T-helper 17 cell (primary cell): ENCODE measurements at places on chromosomes 6 and 20.

- peaks cover 23% of the 10 kb centered on the region for H3K4me1 ChIP-seq
- no peak overlapping the region for H3K4me3 ChIP-seq
- H3K36me3 ChIP-seq, result no peaks in the 10 kb centered on the region
- no peaks in the 10 kb centered on the region for H3K27me3 ChIP-seq
- DNase-seq, result no peak
- H3K27ac ChIP-seq, result no peak overlapping the region
Measured at GRCh38 chr6:90214461-90214860, 82.2 kb downstream of the BACH2 start.

- H3K27me3 ChIP-seq, result no peaks in the 10 kb centered on the region
- no peak for DNase-seq
- peaks cover 52% of the 10 kb centered on the region for H3K4me1 ChIP-seq
- no peak overlapping the region for H3K4me3 ChIP-seq
Measured at GRCh38 chr6:108591040-108591816, 30.5 kb downstream of the FOXO3 start.

DNA sequence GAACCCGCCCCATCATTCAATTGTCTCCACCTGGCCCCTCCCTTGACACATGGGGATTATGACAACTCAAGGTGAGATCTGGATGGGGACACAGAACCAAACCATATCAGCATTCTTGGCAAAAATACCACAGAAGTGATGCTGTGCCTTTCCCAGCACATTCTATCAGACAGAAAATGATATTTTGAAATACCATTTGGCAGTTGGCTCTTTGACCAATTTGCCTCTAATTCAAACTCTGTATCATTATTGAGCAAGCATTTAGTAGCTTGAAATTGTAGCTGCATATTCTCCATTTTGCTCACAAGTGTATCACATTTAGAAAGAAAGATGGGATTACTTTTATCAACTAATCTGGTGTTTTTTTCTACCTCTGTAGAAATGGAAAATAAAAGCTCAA, 64.0 kb downstream of the PLCB1 start:
- H3K27ac ChIP-seq, result no peak overlapping the region
- no peak for DNase-seq
- H3K4me3 ChIP-seq, result no peak overlapping the region
- H3K27me3 ChIP-seq, result no peaks in the 10 kb centered on the region

DNA sequence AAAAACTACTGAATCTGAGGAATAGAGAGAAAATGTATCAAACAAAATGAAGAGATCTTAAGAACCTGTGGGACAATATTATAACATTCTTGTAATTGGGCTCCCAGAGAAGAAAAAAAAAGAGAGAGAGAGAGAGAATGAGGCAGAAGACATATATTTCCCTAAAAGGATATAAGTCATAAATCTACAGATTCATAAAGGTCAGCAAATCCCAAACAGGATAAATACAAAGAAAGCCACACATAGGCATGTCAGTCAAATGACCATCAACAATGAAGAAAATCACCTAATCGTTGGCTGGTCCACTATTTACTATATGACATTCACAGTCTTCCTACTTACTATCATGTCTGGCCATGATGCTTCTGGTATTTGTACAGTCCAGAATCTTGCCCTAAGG, 190.3 kb downstream of the GMDS start:
- H3K27ac ChIP-seq, result no peak overlapping the region
- DNase-seq, result no peak
- no peak overlapping the region for H3K4me3 ChIP-seq
- H3K4me1 ChIP-seq, result peaks cover 3% of the 10 kb centered on the region
- peaks cover 2% of the 10 kb centered on the region for H3K36me3 ChIP-seq

DNA sequence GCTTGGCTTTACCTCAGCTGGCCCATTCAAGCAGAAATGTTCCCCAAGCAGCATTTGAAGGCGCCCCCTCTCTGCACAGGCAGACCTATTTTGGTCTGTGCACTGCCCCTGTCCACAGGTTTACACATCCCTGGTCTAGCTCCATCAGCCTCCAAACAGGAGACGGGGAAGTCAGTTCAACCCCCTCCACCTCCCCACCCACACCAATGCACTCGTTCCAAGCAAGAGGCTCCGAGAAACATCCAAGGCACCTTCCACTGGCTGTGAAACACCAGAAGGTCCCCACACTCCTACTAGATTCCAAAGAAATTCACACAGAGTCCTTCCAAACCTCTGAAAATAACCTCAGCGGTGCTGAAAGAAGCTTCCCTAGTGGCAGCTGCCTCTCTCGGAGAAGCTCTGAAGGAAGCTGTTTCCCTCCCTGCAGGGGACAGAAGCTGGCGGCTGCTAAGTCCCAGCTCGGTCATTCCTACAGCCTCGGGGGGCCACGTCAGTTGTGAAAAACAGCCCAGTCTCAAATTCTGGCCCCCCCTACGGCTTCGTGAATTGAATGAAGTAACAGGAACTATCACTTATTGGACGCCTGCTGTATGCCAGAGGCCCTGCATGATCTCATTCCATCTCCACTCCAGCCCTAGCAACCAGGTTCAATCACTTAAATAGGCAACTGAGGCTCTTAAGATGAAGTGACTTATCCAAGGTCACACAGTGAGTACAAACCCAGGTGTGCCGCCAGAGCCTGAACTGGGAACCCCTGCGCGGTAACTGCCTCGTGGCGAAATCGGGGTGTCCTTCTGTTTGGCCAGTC, 815 bp downstream of the SPATA2 start:
- peak overlapping the region; percentile 97 for H3K4me3 ChIP-seq
- DNase-seq, result no peak
- no peaks in the 10 kb centered on the region for H3K27me3 ChIP-seq
- peak overlapping the region; percentile 99 for H3K27ac ChIP-seq
- H3K4me1 ChIP-seq, result peaks cover 24% of the 10 kb centered on the region

GRCh38 chr20:4081421-4081820, 66.1 kb upstream of the RNF24 start:
- peaks cover 31% of the 10 kb centered on the region for H3K4me1 ChIP-seq
- no peak overlapping the region for H3K4me3 ChIP-seq
- no peak for DNase-seq
- no peaks in the 10 kb centered on the region for H3K27me3 ChIP-seq
- H3K27ac ChIP-seq, result peak overlapping the region; percentile 79
- peaks cover 5% of the 10 kb centered on the region for H3K36me3 ChIP-seq

- H3K27me3 ChIP-seq, result no peaks in the 10 kb centered on the region
- H3K4me3 ChIP-seq, result peak overlapping the region; percentile 75
- no peaks in the 10 kb centered on the region for H3K36me3 ChIP-seq
Measured at GRCh38 chr20:53706466-53707370, 113.1 kb upstream of the ZNF217 start.

DNA sequence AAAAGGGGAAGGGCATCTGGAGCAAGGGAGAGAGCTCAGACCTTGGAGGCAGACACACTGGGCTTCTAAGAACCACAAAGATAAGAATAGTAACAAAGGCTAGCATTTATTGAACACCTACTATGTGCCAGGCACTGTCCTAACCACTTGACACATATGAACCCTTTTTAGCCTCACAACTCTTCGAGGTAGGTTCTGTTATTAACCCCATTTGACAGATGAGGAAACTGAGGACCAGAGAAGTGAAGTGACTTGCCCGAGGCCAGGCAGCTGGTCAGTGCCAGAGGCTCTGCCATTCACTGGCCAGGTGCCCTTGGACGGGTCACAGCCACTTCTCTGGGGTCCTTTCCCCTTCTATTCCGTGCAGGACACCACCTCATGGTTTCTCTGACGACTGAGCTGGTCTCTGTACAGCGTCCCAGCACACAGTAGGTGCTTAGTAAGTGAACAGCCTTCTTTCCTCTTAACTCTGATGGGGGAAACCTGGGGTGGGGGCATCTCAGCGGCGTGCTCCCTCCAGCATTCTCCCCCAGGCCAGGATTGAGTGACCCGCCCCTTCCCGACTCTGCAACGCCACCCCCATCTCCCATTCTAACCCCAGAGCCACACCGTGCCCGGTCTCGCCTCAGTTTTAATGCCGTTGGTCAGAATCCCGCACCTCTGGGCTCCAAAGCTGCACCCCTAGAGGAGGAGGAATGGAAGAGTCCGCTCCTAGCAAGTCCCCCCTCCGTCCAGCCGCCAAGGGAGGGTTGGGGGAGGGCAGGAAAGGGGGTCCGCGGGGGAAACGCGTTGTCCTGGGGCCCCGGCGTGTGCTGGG, 55.7 kb downstream of the CD40 start:
- H3K27ac ChIP-seq, result no peak overlapping the region
- peaks cover 86% of the 10 kb centered on the region for H3K27me3 ChIP-seq
- no peak overlapping the region for H3K4me3 ChIP-seq
- no peak for DNase-seq
- H3K36me3 ChIP-seq, result peaks cover 6% of the 10 kb centered on the region
